ENCODE measurements at places on chromosomes 6 and 20.
A peak's percentile ranks its signal among the peaks of the same experiment; 100 is the strongest.

GRCh38 chr6:30238178-30238795 lies 25.1 kb upstream of the TRIM26 start:
- no peak for DNase-seq

DNA sequence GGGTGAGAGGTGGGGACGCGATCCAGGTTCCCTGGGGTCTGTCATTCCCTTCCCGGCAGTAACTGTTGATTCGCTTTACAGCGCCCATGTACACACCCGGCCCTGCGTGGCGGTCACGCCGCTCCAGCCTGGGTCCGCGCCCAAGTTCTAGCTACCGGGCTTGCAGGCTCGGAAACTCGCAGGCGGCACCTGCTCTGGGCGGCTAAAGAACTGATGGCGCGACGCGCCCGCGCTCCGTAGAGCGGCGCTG lies 1.4 kb upstream of the POU3F2 start:
- peak; percentile 63 for DNase-seq

GRCh38 chr6:34346175-34347119 lies 46.0 kb downstream of the NUDT3 start:
- no peak for DNase-seq

GRCh38 chr6:136079701-136080565 lies 170.2 kb downstream of the MTFR2 start:
- no peak for DNase-seq

- no peak for DNase-seq
Measured at GRCh38 chr6:143164565-143165105, 103.9 kb downstream of the AIG1 start.

DNA sequence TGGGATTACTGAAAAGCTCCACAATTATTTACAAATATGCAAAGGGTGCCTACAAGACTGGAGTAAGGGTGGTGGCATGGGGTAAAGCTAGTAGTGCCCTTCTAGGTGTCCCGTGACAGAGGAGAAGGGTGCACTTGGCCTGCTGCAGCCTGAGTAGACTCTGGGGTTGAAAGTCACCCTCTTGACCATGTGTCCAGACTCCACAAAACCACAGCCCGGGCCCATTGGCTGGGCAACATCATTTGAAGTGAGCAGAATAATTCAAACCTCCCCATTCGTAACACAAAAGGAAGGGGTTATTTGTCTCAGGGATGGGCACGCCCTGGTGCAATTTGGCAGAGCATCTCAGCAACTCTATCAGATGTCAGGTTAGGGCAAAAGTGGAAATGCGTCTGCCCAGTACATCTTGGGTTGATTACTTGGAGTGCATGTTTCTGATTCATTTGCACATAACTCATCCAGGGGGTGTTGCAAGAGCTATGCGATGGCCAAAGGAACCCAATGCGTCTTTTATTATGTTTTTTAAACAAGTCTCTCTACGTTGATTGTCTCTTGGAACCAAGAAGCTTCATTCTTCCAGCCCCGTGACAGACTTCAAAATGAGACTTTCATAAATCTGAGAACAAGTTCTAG lies 56.7 kb downstream of the ISM1 start:
- DNase-seq: no peak

GRCh38 chr20:50346374-50347283 lies 156.0 kb downstream of the CEBPB start:
- DNase-seq: peak; percentile 75

DNA sequence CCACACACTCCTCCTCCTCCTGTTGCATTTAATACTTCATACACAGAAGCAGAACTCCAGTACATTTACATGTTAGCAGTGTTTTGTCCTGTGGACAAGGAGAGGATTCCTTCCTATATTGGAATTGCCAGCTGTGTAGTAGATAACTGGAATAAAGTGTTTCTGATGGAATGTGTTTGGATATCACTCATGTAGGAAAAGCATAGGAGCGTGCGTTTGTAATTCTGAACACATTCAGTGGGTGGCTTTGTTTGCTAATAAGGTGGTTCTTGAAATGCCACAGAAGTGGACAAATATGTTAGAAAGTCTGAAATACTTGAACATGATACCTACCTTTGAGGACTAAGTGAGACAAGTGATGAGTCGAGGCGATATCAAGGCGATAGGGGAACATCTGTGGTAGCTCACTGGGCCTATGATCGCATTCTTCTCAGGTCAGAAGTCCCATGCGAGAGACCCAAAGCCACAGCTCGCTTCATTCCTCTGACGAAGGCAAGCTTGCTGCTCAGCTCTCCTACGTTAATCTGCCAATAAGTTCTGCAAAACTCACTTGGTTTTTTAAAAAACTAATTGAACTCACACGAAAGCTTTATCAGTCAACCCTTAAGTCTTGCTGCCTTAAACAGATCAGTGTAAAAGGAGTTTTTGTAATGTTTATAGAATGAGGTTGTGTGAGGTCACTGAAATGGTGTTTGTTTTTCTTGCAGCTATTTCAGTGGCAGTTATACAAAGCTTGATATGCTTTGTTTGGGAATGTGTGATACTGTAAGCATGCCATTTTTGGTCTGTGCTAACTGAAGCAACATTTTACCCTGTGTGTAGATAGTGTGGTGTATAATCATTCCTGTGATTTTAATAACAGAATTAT lies 159.9 kb downstream of the SOX4 start:
- DNase-seq: no peak

GRCh38 chr6:24079076-24079475 lies 46.9 kb upstream of the NRSN1 start:
- no peak for DNase-seq

DNA sequence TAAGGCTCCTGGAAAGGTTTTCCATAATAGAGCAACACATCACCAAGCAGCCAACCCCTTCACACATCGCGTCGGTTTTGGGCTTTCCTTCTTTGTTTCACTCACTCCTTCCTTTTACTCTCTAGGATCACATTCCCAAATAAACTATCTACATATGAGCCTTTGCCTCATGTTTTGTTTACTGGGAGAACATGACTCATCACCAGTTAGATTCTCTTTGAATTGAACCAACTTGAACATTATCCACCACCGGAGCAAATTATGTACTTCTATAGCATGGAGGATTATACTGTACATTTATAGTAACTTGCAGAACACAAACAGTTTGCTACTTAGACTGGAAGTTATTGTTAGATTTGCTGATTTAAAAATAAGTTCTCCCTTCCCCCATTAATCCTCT lies 41.0 kb downstream of the SAMD5 start:
- DNase-seq: no peak

DNA sequence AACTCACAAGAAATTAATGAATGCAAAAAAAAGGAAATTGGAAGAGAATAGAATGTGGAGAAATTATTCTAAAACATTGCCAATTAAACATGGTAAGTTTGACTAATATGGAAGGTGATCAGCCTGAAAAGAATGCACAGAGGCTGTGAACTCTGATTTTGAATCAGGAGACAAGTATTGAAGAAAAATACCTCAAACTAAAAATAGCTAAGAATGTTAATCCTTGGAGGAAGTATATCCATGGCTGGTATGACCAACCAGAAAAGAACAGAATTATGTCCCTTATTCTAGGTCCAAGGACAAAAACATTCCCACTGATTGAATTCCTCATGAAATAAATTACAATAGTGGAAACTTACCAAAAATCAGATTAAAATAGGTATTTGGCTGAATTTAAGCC lies 7.3 kb upstream of the RIMS1 start:
- DNase-seq: no peak

DNA sequence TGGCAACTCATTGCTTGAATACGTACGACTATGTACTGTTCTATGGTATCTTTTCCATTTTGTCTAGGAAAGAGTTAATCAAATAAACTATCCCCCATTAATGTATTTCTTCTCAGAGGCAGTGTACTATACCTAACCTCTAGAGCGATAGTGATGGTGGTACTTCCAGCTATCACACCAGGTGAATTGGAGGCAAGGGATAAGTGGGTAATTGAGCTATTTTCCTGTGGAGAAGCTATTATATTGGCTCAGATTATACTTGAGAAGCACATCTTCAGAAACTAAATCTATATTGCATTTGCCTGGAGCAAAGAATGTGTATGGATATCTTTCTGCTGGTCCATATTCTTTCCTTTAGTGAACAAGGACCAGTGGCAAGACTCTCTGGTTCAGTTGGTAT lies 430.7 kb upstream of the KHDRBS2 start:
- DNase-seq: no peak

DNA sequence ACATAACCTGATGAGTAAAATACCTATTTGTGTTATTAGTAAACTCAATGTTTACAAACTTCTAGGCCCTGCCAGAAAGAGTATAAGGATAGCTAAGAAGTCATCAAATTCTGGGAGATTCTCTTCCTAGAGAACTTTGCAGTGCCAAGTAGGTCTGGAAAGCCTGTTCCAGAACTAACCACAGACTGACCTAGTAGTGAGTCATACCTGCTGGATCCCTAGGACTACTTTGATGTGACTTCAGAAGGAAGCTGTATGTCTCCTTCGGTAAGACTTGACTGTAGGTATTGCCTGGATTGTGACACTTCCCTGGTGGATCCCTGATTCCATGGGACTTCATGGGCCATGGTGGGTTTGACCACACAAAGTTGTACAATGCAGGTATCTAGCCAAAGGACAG lies 131.7 kb downstream of the DNAH8 start:
- no peak for DNase-seq

- no peak for DNase-seq
Measured at GRCh38 chr20:24916412-24916811, 32.7 kb upstream of the CST7 start.

GRCh38 chr6:43809417-43810305 lies 39.6 kb downstream of the VEGFA start:
- no peak for DNase-seq

All from anterior cingulate cortex (tissue), 58 donors.